ENCODE measurements at places on chromosomes 11 and 22.

GRCh38 chr11:67270256-67271204 is 4.3 kb downstream of the GRK2 start:
- DNase-seq = no peak

DNA sequence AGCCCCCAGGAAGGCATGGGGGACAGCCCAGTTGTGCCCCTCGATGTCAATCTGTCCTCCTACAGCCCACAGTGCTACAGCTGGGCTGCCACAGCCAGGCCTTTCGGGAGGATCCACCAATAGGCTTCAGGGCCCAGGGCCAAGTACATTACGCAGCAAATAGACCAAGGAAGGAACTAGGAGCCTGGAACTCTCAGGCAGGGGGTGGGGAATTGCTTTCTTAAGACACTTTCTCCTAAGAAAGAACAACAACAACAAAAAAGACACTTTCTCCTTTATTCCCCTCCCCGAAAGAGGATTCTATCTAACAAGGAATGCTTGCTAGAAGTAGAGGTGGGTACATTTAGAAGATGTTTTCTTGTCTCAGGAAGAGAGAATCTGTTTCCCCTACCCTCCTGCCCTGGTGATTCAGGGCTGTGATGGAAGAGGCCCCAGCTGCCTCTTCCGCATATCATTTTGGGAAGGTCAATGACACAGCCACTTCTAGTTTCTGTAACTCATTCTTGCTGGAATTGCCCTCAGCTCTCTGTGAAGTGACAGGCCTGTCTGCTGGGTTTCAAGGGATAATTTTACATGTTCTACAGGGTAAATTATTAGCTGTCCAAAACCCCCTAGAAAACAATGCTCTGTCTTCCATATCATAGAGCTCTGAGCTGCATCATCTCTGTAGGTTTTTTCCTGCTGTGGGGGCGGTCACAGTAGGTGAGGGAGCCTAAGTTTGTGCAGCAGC is 6.0 kb upstream of the MALAT1 start:
- DNase-seq = no peak

- DNase-seq = no peak
These were observed 1.7 kb upstream of the CRYBB1 start for GRCh38 chr22:26619510-26619909.

- DNase-seq = no peak
These were observed 31.2 kb downstream of the ALG12 start for GRCh38 chr22:49887064-49887451.

GRCh38 chr11:120835601-120836228 is 188.2 kb upstream of the TBCEL start:
- peak; percentile 82 for DNase-seq

GRCh38 chr11:112806256-112806655 is 155.0 kb upstream of the NCAM1 start:
- no peak for DNase-seq

DNA sequence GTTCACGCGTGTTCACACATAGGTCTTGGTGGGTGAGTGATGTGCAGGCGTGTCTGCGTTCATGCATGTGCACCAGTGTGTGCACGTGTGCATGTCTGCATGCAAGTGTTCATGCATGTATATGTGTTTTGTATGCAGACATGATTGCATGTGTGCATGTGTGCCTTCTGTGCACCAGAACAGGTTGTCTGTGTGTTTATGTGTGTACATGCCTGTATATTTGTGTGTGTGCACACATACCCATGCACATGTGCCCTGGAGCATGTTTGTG is 4.9 kb downstream of the ZDHHC8 start:
- no peak for DNase-seq

DNA sequence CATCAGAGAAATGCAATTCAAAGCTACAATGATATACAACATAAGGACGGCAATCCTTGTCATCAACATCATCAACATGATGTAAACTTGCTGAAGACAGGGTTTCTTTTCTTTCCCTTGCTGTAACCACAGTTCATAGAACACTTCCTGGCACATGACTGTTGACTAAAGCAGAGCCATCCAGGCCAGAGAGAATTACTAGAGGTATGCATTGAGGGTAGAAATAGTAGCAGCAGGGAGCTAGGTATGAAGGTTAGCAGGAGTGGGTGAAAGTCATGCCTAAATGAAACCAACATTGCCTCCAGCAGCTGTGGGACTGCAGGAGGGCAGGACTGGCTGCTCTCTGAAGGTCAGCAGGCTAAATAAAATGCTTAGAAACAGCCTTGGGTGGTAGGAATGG is 103.7 kb downstream of the LRRC32 start:
- peak; percentile 32 for DNase-seq

DNA sequence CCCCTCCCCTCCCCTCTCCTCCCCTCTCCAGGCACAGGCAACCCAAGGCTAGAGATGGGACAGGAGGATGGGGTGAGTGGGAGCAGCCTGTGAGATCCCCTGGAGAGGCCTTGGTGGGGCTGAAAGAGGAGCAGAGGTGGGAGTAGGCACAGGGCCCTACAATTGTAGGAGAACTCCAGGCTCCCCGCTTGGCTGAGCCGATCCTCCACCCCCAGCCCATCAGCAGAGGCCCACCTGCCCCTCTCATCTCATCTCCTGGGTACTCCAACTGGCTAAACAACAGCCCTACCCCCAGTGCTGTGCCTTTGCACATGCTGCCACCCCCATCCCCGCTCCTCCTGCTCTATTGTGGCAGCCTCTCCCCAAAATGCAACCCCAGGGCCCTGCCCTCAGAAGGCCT is 52.0 kb upstream of the A4GALT start:
- no peak for DNase-seq

DNA sequence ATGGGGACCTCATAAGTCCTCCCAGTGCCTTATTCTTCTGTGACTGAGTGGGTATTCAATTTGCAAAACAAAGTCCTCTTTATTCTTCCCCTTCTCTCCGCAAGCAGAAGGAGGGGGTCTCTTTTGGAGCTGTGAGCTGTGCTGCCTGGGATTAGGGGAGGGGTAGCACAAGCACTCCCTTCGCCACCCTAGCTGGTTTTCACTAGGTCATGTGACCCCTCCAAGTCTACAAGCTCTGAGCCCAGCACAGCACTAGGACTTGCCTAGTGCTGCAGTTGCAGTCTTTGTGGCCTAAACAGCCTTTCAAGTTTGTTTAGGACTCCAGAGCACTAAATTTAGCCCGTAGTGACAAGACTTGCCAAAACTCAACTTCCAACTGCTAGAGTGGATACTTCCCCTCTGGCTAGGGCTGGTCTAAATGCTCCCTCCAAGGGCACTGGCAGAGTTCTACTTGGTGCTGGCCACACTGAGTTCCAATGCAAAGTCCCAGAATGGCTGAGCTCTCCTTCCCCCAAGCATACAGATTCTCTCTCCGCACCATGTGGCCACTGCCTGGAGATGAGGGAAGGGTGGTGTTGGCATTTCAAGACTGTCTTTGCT is 25.4 kb downstream of the TAF1D start:
- DNase-seq = no peak

GRCh38 chr11:32510039-32510438 is 73.6 kb upstream of the EIF3M start:
- DNase-seq = no peak

DNA sequence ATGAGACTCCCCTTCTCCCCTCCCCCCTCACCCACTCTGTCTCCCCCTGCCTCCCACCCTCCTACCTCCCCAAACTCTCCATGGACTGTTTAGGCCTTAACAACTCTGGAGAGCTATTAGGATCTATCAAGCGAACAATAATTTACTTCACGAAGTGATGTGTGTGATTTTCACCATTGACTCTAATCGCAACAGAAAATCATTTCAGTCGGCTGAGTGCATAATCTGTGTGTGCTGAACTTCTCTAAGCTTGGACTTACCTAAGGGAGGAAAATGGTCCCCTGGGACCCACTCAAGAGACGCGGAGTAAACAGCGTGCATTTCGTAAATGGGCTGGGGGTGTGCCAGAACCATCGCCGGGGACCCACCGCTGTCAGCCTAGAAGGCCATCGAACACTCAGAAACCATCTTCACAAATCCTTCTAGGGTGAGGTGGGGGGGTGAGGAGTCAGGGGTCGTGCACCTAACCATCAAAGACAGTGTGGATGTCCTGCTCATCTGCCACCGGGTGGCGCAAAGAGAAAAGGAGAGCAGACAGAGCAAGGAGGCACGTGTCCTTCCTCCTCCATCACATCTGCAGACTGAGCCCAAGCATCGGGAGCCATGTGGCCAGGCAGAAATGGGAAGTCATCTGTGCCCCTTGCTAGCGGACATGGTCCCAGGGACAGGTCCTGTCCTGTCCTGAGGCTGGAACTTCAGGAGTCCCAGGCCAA is 62.1 kb upstream of the NUP50 start:
- DNase-seq = peak; percentile 24

- no peak for DNase-seq
These were observed 604.0 kb upstream of the ANO3 start for GRCh38 chr11:25727944-25728343.

- DNase-seq = no peak
These were observed 45.3 kb upstream of the SPON1 start for GRCh38 chr11:13917264-13917663.

DNA sequence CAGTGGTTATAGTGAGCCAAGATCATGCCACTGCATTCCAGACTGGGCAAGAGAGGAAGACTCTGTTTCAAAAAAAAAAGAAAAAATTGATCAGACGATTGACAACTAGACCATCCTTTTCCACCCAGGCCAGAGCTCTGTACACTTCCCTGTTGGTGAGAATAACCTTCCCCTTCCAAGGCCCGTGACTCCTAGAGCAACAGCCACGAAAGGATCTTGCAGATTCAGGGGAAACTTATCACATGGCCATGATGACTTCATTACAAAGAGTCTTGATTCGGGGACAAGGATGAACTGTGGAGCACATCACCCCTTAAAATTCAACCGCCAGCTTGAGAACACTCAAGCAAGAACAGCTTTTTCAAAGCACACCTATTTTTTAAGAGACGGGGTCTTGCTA is 10.3 kb downstream of the CD5 start:
- DNase-seq = no peak

DNA sequence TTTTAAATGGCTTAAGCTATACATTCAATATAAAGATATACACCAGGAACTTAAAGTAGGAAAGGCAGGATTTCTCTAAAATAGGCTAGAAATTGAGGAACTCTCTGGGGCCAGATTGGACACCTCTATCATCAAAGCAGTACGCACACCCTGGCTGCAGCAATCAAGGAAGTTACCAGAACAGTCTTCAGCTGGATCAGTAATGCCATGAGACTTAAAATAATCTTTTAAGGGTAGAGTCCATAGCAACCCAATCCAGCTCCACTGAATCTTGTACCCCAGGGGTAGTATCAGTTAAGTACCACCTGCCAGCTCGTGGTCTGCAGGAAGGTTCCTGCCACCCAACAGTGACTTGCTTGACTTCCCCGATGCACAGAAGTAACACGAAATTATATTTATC is 3.0 kb downstream of the RDX start:
- DNase-seq = no peak

GRCh38 chr11:99979042-99979441 is 708.0 kb upstream of the ARHGAP42 start:
- no peak for DNase-seq

GRCh38 chr22:30251711-30252110 is 5.2 kb upstream of the LIF start:
- no peak for DNase-seq

GRCh38 chr11:12182676-12183541 is 72.5 kb downstream of the MICAL2 start:
- DNase-seq = no peak

GRCh38 chr22:25348391-25348790 is 129.0 kb downstream of the CRYBB2 start:
- DNase-seq = no peak

GRCh38 chr22:27242917-27243589 is 558.5 kb downstream of the MN1 start:
- DNase-seq = no peak

- DNase-seq = peak; percentile 15
These were observed 8.2 kb downstream of the PTH start for GRCh38 chr11:13487661-13488030.

- DNase-seq = no peak
These were observed at the start of gene CTNND1 for GRCh38 chr11:57761301-57762234. CTNND1 (plus strand) TSS chr11:57761802; CDS start chr11:57791479, 29,677 bp downstream.

- DNase-seq = no peak
These were observed 46.8 kb downstream of the CEP164 start for GRCh38 chr11:117374316-117375055.

GRCh38 chr22:42691440-42691839 is 29.2 kb downstream of the A4GALT start:
- DNase-seq = no peak

DNA sequence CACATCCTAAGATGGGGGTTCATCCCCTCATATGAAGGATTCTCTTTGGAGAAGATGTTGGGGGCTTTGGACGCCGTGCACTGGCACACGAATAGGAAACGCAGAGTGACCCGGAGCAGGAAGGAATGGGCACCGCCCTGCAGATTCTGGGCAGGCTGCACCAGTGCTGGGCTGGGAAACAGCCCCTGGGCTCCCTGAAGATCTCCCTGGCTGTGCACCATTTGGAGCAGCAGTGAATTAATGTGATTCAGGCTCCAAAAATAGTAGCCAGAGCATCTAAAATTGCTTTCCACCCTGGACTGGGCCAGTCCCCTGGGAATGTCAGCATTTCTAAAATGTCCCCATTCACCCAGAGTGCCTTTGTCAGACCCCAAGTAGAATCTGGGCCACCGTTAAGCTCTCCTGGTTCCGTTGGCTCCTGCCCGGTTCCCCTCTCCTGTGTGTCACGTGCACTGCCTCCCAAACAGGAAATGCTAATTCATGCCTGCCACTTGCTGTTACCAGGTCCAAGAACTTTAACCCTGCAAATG is 18.6 kb downstream of the IRAG1 start:
- no peak for DNase-seq

DNA sequence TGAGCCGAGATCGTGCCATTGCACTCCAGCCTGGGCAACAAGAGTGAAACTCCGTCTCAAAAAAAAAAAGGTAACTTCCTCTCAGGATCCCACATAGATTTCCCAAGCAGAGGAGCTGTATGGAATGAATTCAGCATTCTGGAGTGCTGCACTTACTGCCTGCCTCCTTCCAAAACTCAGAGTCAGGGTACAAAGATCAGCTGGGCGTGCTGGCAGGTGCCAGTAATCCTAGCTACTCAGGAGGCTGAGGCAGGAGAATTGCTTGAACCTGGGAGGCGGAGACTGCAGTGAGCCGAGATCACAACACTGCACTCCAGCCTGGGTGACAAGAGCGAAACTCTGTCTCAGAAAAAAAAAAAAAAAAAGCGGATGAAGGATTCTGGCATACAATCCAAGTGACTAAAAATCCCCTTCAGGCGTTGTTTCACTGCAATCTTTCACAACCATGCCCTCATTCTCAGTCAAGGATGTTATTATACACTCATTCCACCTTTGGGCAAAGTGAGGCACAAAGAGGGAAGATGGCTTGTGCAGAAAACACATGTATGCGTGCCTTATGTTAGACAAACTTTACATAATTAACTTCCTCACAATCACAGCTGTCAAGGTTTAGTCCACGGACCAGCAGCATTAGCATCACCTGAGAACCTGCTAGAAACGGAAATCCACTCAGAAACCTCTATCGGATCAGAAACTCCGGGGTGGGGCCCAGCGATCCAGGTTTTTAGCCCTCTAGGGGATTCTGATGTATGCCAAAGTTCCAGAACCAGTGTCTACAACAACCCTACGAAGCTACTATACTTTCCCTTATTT is 1.1 kb upstream of the NOL12 start:
- DNase-seq = no peak
